Osteoblast (primary cell): ENCODE measurements at places on chromosomes 7 and 10. TPM values are rescaled to one million over a fixed set of nuclear protein-coding genes. Genes with fewer than 3 reads are reported as not detected.

- no peak for DNase-seq
Measured at GRCh38 chr7:20113427-20114027, 103.7 kb downstream of the MACC1 start.

DNA sequence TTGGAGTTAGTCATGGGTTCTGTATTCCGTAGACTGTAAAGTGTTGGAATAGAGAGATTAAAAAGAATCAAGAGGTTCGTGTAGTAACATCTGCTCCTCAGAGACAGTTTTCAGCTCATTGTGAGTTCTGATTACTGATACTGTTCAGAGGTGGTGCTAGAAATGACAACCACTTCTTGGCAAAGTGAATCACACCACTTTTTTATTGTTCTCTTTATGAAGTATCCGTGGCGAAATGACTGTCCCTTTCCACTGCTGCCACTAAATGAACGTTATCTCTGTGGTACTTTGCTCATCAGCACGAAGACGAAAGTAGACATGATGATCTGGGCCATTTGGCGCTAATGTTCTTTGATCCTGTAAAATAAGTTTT lies 860 bp downstream of the RPP30 start:
- no peak for DNase-seq

DNA sequence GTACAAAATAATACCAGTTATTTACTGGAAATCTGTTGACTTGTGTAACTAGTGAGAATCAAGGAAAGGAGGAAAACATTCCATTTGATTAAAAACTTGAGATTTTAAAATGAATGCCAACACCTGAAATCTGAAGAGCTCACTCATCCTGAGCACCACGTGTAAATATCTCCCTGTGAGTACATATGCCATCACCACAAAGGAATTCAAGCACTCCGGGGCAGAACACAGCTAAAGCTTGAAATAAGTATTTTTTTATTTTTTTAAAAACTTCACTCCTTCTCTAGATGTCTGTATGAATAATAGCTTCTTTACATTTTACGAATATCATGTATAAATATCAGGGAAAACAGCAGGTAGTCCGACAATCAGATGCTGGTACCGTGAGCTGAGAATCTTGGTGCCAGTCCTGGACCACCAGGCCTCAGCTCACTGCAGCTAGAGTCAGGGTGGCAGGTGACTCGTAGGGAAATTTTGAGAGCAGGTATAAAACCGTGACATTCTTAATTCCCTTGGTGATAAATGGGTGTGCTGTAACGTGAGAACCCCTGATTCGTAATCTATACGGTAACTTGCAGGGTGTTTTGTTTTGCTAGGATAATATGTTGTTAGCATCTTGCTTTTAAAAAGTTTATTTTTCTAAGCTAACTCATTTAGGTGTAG lies 12.7 kb downstream of the LMTK2 start:
- DNase-seq = peak; percentile 88

- peak; percentile 48 for DNase-seq
Measured at GRCh38 chr10:16995867-16996529, 133.6 kb downstream of the CUBN start.

The ITPRID1 gene
- total RNA-seq = not detected in 2 replicates
